Renal cortex interstitium (tissue), 15 donors: ENCODE measurements at places on chromosomes 1 and 21.

GRCh38 chr1:79974659-79975058 is 968.1 kb upstream of the ADGRL4 start:
- no peak for DNase-seq

GRCh38 chr1:167249702-167250101 is 29.0 kb downstream of the POU2F1 start:
- DNase-seq: no peak

- DNase-seq: no peak
Observed at GRCh38 chr1:158731707-158732106, 11.2 kb upstream of the OR6K3 start.

DNA sequence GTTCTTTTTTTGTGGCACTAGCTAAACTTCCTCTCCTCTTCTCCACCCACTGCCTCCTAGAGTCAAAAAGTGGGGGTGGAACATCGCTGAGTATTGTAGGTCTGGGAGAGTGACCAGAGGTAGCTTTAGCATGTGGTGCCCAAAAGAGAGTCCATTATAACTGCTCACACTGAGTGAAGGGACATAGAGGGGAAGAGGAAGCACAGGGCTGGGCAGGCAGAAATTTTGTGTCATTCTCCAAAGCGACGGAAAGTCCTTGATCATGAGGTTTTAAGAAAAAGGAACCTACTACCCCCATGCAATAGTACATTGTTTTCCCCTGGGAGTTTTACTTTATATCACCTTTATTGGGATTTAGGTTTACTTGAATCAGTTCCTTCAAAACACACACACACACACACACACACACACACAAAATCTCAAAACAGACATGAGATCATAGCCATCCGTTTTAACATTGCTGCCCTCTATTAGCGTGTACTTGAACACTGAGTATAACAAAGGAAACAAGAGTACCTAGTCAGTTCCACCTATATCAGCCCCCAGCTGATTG is 4.1 kb downstream of the CD84 start:
- DNase-seq: no peak

DNA sequence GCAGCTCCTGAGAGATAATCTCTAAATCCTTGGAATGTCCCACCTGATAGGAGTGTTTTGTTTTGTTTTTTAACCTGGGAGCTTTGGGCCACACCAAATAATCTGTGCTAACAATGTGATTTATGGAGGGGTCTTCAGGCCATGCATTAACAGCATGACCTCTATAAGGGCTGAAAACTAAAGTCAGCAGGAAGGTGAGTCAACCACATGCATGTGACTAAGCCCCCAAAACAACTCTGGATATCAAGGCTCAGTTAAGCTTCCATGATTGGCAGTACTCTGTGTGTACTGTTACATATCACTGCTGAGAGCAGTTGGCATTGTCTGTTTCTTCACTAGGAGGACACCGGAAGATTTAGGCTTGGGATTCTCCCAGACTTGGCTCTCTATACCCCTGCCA is 10.7 kb downstream of the AUNIP start:
- DNase-seq: no peak

GRCh38 chr1:44313265-44313918 is 41.7 kb downstream of the ERI3 start:
- no peak for DNase-seq

- no peak for DNase-seq
Observed at GRCh38 chr1:93839307-93839706, 39.7 kb downstream of the DNTTIP2 start.

DNA sequence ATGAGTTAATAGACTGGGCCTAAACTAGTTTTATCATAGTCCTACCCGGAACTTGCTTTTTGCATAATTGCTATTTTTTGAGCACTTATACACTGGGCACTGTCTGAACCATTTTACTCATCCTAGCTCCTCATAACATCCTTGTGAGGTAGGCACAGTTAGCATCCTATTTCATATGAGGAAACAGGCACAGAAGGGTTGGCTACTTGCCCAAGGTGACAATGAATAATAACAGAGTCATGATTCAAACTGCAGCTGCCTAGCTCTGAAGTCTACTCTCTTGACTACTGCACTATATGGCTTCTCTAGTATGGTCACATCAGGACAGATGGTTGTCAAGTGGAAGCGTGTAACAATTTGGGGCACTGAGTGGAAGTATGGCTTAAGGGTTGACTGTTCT is 18.2 kb upstream of the RC3H1 start:
- DNase-seq: no peak

GRCh38 chr1:54256522-54257345 is 56.8 kb downstream of the MRPL37 start:
- DNase-seq: no peak

DNA sequence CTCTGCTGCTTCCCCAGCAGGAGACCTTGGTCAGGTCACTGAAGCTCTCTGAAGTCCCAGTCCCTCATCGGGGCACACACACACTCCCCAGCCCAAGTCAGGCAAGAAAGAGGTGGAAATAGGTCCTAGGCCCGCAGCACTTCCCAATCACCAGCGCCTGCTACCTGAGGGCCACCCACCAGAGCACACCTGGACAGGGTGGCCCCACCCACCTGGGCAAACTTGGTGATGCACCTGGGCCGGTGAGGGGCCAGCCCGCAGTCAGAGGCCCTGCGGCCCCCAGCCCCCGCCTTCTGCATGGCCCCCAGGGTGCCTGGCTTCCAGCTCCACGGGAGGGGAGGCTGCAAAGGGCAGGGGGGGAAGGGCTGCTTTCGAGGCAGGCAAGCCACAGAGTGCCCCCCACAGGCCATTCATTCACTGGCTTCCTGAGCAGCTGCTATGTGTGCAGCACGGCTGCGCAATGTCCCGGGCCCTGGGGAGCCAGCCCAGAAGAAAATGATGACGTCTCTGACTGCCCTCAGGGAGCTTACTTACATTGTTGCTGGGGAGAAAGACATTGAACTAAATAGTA is 4.7 kb downstream of the SH2D5 start:
- DNase-seq: no peak

DNA sequence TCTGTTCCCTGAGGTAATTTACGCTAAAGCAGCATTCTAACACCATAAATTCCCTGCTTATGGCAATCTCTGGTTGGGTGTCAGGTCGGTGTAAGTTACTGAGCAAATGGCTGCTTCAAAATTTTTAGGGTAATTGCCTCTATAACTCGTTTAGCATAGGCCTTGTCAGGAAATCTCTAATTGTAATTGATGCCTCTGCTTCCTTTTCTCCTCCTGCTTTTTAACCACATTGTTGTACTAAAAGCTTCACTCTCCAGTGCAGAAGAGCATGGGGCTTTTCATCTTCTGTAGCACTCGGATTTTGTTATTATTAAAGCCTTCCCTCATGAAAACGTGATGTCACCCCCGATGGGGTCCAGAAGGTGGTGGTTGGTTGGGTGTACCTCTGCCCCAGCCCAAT is 141.6 kb upstream of the NBPF11 start:
- DNase-seq: no peak

GRCh38 chr1:16006010-16006409 is 2.0 kb downstream of the SRARP start:
- no peak for DNase-seq

GRCh38 chr1:161074676-161075368 is 5.1 kb upstream of the ARHGAP30 start:
- no peak for DNase-seq

- no peak for DNase-seq
Observed at GRCh38 chr1:235078480-235079381, 49.9 kb downstream of the TOMM20 start.

- no peak for DNase-seq
Observed at GRCh38 chr1:115492880-115493279, 148.9 kb upstream of the VANGL1 start.

DNA sequence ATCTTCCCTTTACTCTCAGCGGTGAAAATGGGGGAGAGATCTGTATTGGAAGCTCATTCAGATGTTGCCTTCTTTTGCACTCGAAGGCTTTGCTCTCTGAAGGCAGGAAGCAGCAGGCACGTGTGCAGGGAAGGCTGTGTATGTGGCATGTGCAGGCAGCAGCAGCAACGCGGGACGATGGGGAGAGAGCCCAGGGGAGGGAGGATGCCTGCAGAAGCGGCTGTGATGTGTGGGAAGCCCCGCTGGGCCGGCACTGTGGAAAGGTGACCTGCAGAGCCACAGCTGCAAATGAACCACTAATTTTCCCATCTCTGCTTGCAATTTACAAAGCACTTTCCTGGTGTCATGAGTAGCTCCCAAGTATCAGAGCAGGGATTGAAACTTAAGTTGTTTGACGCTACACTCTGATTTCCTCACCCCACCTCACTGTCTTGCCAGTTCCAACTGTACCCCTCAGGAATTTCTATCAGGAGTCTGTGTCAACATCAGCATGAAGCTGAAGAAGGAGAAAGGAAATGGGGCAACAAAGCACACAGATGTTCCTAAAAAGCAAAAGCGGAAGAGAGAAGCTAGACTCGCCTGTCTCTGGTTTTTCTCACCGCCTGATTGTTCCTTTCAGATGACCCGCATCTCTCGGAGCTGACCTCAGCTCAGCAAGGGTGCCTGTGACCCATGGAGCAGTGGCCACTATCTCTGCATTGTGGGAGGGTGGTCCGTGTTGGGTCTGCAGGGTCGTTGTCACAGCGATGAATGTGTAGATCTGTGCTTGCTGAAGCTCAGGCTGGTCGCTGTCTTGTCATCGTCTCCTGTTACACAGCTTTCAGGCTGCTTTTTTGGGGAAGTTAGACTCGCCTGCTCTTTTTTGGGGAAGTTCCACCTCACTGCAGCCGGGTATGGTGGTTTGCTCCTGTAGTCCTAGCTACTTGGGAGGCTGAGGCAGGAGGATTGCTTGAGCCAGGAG is 156.1 kb downstream of the KIF26B start:
- DNase-seq: no peak

DNA sequence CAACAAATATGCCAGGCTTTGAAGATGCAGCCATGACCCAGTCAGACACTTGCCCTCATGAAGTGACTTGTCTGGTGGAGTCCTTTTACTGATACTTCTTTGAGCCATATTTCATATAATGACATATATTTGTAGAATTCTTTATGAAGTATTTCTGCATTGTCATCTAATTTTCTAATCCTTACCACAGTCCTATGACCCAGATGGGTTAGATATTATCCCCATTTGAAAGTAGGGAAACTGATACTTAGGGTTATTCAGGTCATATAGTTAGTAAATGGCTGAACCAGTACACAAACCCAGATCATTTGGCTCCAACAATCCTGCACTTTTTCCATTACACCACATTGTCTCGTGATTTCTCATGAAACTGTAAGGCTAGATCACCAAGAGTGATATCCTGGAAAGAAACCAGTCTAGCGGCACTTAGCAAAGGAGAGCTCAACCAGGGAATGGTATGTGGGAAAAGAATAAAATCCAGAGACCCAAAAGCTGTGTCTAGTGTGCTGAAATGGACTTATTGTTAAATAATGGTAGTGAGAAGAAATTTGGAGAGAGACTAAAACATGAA is 49.6 kb downstream of the ZFYVE9 start:
- no peak for DNase-seq

DNA sequence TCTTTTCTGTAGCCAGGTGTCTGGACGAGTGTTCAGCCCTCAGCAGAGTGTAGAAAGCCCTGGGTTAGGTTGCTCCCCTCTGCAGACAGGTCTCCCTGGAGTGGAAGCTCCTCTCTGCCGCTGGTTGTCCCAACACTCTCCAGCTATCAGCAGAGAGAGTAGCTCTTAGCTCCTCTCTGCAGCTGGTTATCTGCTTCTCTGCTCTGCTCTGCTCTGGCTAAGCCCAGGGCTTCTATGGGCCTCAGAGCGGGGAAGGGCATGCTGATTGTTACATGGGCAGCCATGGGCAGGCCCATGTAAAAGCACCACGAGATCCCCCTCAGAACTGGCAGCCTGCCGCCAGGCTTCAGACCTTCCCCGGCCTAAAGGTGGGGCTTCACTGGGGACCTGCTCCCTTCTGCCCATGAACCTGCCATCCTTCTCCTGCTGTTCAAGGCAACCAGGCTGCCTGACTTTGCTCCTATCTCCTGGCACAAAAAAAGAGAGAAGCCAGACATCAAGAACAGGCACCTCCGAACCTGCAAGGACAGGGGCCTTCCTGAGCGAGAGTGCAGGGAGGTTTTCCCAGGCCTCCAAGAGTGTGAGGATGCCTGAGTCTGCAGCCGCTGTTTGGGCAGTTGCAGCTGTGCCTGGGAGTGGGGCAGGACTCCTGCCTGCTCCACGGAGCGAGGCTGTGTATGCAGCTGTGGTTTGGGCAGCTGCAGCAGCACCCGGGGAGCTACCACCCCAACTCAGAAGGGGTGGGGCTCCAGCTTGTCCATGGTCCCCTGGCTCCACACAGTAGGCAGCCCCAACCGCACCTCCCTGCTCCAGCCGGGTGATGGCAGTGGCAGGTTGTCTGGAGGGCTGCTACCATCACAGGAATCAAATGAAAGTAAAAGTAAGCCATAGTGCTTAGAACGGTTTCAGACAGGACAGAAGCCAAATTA is 973.7 kb downstream of the LTN1 start:
- no peak for DNase-seq

DNA sequence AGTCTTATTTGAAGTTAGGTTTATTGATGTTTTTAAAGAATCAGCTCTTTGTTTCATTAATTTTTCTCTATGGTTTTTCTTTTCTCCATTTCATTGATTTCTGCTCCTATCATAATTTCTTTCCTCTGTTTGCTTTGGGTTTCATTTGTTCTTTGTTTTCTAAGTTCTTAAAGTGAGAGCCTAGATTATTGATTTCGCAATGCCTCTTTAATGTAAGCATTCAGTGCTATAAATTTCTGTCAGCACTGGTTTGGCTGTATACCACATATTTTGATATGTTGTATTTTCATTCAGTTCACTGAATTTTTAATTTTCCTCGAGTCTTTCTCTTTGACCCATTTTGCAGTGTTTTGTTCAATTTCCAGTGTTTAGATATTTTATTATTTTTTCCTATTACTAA is 68.7 kb downstream of the DNAH14 start:
- no peak for DNase-seq

GRCh38 chr1:162248854-162249535 is 127.7 kb downstream of the SPATA46 start:
- no peak for DNase-seq

GRCh38 chr21:34865400-34866241 is 183.5 kb downstream of the RUNX1 start:
- no peak for DNase-seq

DNA sequence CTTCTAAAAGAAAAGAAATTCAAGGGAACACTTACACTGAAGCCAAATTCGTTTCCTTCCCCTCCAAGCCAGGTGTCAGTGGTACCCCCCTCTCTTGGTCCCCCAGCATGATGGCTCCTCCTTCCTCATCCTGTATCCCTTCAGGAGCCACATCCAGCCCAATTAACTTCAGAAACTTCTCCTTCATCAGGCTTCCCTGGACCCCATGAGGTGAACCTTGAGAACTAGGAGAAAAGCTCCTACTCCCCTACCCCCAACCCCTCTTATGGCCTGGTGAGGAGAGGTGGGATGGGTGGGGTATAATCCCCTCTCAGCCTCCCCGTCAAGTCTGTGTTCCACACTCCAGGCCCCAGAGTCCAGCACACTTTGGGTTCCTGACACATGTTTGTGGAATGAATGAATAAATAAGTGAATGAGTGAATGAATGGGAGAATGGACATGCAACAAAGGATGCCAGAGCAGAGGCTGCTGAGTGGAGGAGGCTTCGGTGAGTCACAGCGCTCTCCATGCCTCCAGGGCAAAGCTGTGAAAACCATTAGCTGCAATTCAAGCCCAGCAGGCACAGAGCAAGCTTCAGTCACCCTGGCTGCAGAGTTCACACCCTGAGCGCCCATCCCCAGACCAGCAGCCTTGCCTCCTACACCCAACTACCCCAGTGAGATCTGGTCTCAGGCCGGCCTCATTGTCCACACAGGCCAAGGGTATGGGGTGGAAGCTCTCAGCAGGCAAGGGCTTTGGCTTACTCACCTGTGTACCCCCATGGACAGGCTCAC is 43.8 kb downstream of the BATF3 start:
- no peak for DNase-seq

GRCh38 chr1:104945406-104945805 is 1195.7 kb downstream of the AMY1C start:
- DNase-seq: no peak

- DNase-seq: no peak
Observed at GRCh38 chr1:114369930-114370329, 141.1 kb downstream of the TRIM33 start.
